ENCODE measurements at places on chromosomes 11 and 22. TPM values are rescaled to one million over a fixed set of nuclear protein-coding genes. Genes with fewer than 3 reads are reported as not detected.
A peak's percentile ranks its signal among the peaks of the same experiment; 100 is the strongest.

GRCh38 chr22:36280379-36280778 lies 27.4 kb downstream of the APOL1 start:
- no peaks in the 10 kb centered on the region for H3K27me3 ChIP-seq
- DNase-seq = peak; percentile 46
- peaks cover 7% of the 10 kb centered on the region for H3K36me3 ChIP-seq
- H3K4me3 ChIP-seq = no peak overlapping the region

DNA sequence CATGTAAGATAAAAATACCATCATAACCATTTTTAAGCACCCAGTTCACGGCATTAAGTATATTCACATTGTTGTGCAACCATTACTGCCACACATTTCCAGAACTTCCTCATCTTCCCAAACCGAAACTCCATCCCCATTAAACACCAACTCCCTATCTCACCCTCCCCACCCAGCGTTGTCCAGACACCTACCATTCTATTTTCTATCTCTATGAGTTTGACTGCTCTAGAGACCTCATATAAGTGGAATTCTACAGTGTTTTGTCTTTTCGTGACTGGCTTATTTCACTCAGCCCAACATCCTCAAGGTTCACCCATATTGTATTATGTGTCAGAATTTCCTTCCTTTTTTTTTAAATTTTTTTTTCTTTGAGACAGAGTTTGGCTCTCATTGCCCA lies 45.2 kb downstream of the PPFIA1 start:
- DNase-seq = no peak
- no peaks in the 10 kb centered on the region for H3K4me1 ChIP-seq
- no peak overlapping the region for H3K4me3 ChIP-seq
- H3K27me3 ChIP-seq = no peaks in the 10 kb centered on the region
- H3K36me3 ChIP-seq = peaks cover 2% of the 10 kb centered on the region

DNA sequence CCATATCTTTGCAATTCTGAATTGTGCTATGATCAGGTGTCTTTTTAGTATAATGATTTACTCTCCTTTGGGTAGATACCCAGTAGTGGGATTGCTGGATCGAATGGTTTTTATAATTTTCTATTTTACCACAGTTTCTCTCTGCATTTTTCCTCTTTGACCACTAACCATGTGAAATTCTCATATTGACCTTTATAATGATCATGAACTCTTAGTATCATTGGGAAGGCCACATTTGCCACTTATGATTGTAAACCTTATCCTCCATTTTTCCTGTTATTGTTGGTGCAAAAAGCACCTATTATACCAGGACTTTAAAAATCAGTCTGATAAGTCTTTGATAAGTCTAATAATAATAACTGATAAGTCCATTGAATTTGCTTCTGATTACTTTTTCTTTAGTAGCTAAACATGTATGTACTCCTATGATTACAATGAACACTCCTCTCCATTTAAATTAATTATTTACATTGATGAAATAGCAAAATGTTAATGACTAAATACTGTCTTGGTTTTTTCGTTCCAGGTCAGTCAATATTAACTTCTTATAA lies 9.6 kb downstream of the NEAT1 start:
- DNase-seq = no peak
- no peak overlapping the region for H3K27ac ChIP-seq
- H3K4me1 ChIP-seq = no peaks in the 10 kb centered on the region
- peaks cover 4% of the 10 kb centered on the region for H3K36me3 ChIP-seq

MYEOV gene
- total RNA-seq = not detected

OR4C15 gene
- total RNA-seq = not detected

C11orf87 gene
- total RNA-seq = not detected

CBLIF gene
- not detected for total RNA-seq

Measured in aorta (tissue), 5 donors.